ENCODE measurements at places on chromosomes 7 and 10.

DNA sequence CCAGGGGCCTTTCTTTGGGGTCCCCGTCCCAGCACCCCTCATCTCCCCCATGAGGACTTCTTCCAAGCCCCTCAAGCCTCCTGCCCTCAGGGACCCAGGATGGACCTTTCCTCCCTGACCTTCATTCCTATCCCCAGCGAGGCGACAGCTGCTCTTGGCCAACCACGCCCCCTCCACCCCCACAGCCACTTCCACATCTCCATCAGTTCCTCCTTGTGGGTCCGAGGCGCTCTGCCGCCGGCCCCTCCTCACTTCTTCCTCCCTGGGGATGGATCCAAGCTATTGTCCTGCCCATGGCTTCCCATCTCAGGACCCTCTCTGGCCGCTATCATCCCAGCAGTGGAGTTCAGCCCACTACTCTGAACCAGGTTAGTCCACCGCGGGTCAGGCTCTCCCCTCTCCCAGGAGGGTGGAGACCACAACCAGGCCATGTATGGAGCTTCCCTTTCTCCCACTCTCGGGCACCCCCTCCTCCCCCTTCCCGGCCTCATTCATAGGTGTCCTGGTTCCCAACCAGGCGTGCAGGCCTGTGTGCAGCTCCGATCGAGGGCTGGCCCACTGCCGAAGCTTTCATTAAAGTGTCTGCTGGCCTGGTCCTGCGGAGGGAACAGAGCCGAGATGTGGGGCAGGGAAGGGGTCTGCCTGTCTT lies 1.7 kb upstream of the SH2B2 start:
- no peak for DNase-seq

- DNase-seq = peak; percentile 48
Measured at GRCh38 chr10:29496341-29497162, 138.2 kb downstream of the SVIL start.

DNA sequence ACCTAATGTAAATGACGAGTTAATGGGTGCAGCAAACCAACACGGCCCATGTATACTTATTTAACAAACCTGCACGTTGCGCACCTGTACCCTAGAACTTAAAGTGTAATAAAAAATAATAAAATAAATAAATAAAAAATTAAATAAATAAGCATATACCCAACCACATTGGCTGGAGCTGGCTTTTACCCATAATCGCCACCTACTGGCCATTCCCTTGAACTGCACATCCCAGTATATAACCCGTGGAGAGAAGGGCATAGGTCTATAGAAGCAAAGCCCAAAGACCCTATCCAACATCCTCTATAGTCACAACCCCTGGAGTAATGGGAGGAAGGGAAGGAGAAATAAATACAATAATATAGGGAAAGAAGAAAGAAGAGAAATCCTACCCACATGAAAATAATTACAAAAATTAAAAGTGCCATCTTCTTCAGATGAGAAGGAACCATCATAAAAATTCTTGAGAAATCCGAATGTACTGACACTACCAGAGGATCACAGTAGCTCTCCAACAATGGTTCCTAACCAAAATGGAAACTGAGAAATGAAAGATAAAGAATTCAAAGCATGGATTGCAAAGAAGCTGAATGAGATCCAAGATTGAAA lies 65.6 kb downstream of the TWIST1 start:
- no peak for DNase-seq

GRCh38 chr7:8117195-8117594 lies 144.8 kb downstream of the ICA1 start:
- DNase-seq = no peak

DNA sequence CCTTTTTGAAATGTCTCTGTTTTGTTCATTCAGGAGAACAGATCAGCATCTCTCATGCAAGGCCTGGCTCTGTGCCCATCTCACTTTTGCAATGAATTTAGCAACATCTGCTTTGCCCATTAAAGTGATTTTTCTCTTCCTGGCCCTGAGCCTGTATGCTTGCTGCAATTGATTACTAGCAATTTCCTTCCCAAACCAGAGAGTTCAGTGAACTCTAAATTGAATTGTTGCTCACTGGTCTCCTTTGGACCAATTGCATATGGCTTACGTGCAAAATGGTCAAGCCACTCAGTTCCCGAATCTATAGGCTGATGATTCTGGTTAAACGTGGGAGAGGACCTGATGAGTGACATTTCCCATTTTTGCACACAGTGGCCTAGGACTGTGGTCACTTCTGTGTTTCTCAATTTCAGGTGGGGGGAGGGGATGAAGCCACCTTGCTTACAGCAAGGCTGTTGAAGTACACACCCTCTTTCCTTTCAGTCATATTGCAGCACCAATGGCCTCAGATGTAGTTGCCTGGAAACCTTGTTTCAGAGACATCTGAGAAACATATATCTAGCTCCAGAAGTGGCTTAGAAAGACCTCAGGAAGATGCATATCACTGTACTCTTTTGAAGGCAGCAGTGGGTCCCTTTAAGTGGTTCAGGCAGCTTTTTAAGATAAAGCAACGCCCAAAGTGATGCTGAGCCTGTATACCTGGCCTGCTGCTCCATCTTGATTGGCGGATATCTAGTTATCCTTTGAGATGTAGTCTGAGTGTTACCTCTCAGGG lies 201.4 kb downstream of the PTEN start:
- no peak for DNase-seq

- DNase-seq = no peak
Measured at GRCh38 chr10:94093286-94093905, 99.7 kb downstream of the PLCE1 start.

DNA sequence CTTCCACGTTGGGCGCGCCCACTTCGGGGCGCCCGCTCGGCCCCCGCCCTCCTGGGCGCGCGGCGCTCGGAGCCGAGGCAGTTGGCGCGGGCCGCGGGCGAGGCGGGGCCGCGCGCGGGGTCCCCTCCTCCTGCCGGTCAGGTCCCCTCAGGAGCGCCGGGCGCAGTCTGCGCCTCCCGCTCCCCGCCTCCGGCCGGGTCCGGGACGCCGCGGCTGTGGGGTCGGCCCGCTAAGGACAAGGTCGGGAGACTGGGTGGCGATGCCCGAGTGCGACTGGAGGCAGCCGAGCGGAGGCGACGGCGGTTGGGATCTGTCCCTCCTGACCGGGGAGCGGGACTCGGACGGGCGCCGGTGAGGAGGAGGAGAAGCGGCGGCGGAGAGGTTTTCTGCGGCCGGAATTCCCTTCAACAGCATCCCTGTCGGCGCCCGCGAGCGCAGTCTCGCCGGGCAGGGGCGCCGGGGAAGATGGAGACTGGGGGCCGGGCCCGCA lies at the start of gene ATRNL1:
TSS of gene ATRNL1 (plus strand) at position 80 of the 490 bp plus-strand sequence. CDS start at position 466, 386 bp downstream.
- peak; percentile 41 for DNase-seq

GRCh38 chr10:60827791-60828488 lies 49.7 kb downstream of the CDK1 start:
- no peak for DNase-seq

DNA sequence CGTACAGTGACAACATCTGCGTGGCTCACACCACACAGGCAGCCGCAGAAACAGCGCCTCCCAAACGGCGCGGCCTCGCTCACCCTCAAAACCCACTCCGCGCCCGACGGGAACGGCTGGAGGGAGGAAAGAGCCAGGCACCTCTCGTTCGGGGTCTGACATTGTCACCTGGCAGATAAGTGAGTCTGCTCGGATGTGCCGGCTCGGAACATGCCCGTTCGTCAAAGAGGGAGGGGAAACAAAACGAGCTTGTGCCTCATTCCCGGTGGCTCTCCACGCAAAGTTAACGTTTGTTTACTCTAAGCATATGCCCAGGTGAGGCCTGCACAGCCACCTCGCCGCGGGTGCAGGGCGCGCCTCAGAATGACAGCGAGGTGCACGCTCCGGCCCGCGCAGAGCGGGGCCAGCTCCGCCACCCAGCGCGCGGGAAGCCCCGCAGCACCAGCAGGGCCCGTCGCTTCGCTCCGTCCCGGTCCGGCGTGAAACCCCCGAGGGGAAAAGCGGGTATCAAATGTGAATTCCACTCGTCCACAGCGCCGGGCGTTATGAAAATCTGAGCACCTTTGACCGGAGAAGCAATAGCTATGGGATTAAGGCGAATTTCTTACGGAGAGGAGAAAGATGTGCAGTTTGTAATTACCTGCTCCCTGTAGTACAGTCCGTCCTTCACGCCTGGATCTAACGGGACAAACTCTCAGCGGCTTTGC lies 13.1 kb downstream of the CNPY1 start:
- DNase-seq = no peak

- DNase-seq = no peak
Measured at GRCh38 chr10:47365431-47366180, 17.4 kb downstream of the RBP3 start.

DNA sequence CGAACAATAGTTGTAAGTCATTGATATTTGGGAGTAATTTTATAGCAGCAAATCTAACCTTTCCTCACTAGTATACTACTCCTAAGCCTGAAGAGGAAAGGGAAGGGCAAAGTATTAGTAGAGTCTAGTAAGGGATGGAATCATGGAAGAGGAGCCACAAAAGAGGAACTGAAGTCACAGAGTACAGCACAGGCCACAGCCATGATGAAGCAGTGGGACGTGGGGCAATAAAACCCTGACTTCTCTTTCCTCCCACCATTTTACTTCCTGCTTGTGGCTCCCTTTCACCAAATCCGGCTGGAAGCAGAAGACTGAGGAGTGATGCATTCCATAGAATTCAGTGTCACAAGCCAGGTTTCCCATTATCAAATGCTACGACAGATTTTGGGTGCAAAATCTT lies 58.7 kb downstream of the CABCOCO1 start:
- no peak for DNase-seq

DNA sequence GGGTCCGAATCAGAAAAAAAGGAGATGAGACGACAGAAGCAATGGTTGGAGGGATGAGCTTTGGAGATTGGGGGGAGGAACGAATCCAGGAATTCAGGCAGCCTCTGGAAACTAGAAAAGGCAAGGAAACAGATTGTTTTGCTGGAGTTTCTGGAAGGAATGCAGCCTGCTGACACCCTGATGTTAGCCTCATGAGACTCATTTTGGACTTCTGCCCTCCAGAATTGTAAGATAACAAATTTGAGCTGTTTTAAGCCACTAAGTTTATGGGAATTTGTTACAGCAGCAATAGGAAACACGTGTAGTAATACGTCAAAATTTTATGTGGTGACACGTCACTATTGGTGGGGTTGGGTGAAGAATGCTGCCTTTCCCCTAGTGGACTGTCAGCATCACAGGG lies 25.6 kb upstream of the NPS start:
- peak; percentile 13 for DNase-seq
